Activated naive CD8-positive, alpha-beta T cell treated with anti-CD3 and anti-CD28 coated beads, Interleukin-2, amount 10 ng/mL, durations not matched to agents 7 days and 5 days (primary cell): ENCODE measurements at places on chromosomes 2 and 18. TPM values are rescaled to one million over a fixed set of nuclear protein-coding genes. Genes with fewer than 3 reads are reported as not detected.

GRCh38 chr18:70059684-70060083 lies 112.0 kb upstream of the CD226 start:
- peaks cover 31% of the 10 kb centered on the region for H3K36me3 ChIP-seq
- peaks cover 4% of the 10 kb centered on the region for H3K4me1 ChIP-seq
- no peak overlapping the region for H3K27ac ChIP-seq
- H3K4me3 ChIP-seq, result no peak overlapping the region

GRCh38 chr2:33166287-33166881 lies 219.6 kb downstream of the LTBP1 start:
- H3K27ac ChIP-seq, result no peak overlapping the region
- H3K36me3 ChIP-seq, result no peaks in the 10 kb centered on the region
- peaks cover 5% of the 10 kb centered on the region for H3K27me3 ChIP-seq
- no peaks in the 10 kb centered on the region for H3K4me1 ChIP-seq
- DNase-seq, result no peak

SLC11A1 gene
- total RNA-seq, result 1.7 TPM

PELI1 gene
- total RNA-seq, result 22.6 TPM

DNAJC5G gene
- total RNA-seq, result not detected

DNA sequence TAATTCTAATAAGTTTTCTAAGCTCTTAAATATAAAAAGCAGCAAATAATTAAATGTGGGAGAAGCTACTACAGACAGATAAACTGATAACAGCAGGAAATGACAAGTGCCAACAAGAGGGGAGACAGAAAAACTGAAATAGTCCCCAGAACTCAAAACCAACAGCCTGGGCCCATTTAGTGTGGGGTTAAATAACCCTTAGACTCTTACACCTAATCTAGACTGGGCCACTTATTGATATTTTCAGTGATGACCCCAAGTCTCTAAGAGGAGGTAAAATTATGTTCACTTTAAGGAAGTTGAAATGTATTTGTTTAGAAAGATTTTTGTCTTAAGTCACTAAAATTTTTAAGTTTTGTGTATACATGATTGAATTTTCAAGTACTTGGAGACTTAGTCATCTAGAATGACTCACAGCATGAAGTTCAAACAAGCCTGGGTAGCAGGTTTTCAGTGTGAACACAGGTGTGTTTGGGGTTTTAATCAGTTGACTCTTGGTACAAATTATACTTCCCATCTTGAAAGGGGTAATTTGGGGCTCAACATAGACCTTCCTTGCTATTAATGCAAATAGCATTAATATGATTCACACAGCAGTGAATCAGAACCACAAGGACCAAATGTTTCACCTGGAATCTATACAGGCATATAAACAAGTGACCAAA lies 54.9 kb upstream of the MYO3B start:
- no peaks in the 10 kb centered on the region for H3K4me1 ChIP-seq
- H3K27me3 ChIP-seq, result peaks cover 11% of the 10 kb centered on the region
- H3K27ac ChIP-seq, result no peak overlapping the region
- H3K4me3 ChIP-seq, result no peak overlapping the region

DNA sequence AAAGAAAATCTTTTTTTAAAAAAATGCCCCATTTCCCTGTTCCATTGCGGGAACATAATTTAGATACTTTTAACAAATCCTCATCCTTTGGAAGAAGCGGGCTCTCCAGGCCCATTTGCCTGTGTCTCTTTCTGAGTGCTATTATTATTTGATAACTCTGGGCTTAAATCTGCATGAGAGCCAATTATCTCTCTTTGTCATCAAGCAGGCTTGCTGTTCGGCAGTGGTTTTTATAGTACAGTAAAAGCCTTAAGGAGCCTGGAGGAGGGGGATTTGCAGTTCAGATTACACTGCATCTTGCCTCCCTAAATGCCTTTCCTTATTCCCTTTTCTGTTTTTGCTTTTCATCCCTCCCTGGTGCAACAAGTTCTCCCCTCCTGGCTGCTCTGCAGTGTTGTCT lies 50.6 kb downstream of the CELF4 start:
- H3K4me3 ChIP-seq, result no peak overlapping the region
- no peaks in the 10 kb centered on the region for H3K36me3 ChIP-seq
- no peak overlapping the region for H3K27ac ChIP-seq
- H3K4me1 ChIP-seq, result no peaks in the 10 kb centered on the region
- no peak for DNase-seq
- peaks cover 13% of the 10 kb centered on the region for H3K27me3 ChIP-seq
